Right ventricle myocardium inferior (tissue), 1 donor: ENCODE measurements at places on chromosomes 4 and X. TPM values are rescaled to one million over a fixed set of nuclear protein-coding genes. Genes with fewer than 3 reads are reported as not detected.
A peak's percentile ranks its signal among the peaks of the same experiment; 100 is the strongest.

- DNase-seq: peak; percentile 68
These were observed at the start of gene TRAM1L1 for GRCh38 chr4:117084866-117085701. Gene TRAM1L1 (minus strand): TSS chr4:117085576. CDS start chr4:117085393, 183 bp downstream.

DNA sequence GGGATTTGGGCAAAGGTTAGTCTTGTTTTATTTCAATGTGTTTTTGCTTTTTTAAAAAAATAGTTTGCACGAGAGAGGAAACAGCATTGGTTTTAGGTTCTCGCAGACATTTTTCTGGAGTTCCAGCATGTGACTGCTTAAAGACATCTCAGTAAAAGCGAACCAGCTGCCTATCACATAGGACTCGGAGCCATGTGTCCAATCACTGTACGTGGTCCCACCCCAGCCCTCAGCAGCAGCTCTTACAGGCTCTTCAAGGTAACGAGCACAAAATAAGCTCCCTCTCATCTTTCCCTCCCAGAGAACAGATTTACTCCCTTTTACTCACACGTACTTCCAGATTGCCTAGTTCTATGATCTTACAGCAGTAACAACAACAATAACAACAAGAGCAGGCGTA, 68.7 kb downstream of the MCF2 start:
- DNase-seq: no peak

GRCh38 chr4:134935320-134935719, 733.7 kb upstream of the PABPC4L start:
- DNase-seq: no peak

DNA sequence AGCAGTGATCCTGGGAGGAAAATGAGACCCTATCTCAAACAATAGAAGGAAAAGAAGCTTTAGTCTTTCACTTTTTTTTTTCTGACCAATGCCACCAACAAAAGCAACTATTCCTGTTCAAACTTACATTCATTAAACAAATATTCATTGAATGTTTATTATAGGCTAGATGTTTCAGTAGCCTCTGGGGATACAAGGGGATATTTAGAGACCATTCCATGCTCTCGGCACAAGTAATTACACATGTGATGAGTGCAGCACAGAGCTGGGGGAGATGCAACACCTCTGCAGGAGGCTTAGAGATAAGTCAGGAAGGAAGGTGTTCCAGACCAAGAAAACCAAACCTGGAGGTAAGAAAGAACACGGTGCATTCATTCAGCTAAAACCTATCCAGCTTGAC, 68.3 kb downstream of the PALLD start:
- DNase-seq: no peak

- no peak for DNase-seq
These were observed 4.6 kb upstream of the SORCS2 start for GRCh38 chr4:7187691-7188090.

- DNase-seq: no peak
These were observed 30.8 kb downstream of the SLITRK2 start for GRCh38 chrX:145848448-145848847.

GRCh38 chr4:100008048-100008447, 58.0 kb upstream of the H2AZ1 start:
- no peak for DNase-seq

DNA sequence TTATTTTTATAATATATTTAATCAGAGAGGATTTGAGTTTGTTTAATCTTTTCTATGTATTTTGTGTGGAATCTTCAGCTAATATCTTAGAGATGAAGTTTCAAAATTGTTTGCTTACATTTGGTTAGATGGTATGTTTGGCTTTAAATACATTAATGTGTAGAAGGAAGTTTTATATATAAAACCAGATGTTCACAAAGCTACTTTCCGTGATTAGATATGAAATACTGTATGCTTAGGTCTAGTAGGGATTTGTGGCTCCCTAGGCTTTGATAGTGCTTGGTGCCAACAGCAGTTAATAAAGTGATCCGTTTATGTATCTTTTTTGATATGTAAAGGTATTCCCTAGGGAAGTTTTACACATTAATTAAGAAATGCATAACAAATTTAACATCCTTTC, 223.0 kb downstream of the ARHGAP10 start:
- no peak for DNase-seq

GRCh38 chrX:111874241-111874640, 1.7 kb upstream of the TRPC5OS start:
- no peak for DNase-seq

- DNase-seq: no peak
These were observed 310.2 kb downstream of the FBXW7 start for GRCh38 chr4:152225680-152226079.

DNA sequence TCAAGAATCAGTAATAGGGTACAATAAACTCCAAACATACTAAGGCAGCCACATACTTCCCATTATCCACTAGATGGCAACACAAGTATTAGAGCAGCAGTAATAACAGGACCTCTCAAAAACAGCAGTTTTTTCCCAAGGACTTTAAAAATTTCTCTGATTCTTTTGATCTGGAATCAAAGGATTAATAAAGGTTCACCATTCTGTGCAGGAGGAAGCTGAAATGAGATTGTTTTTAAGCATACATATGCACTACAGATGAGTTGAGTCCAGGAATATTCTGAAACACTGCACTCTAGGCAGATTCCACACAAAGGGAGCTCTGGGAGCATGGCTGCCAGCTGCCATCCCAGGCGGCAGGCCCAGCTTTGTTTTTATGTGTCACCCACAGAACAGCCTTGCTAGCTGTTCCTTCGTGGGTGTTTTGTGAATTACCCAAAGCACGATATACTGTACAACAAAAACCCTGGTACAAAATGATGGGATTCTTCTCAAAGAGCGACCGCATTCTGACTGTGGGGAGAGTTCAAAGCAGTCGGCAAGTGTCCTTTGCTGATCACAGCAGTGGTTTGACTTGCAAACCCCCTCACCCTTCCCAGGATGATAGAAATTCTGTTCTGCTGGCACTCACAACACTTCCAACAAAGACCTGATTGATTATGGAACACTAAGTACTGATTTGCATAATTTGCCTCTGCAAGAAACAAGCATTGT, 61.0 kb downstream of the STX18 start:
- DNase-seq: no peak

GRCh38 chrX:43559644-43560043, 96.5 kb upstream of the MAOA start:
- no peak for DNase-seq

Gene SLC10A6
- total RNA-seq: 0.35 TPM

Gene PAGE4
- not detected for total RNA-seq

Gene CNGA1
- not detected for total RNA-seq

Gene TENM3
- total RNA-seq: 2.9 TPM

Gene UGT2B11
- total RNA-seq: not detected

Gene TXK
- 1.0 TPM for total RNA-seq

Gene TSPAN7
- total RNA-seq: 26.5 TPM
